ENCODE measurements at places on chromosomes 5 and 9.

DNA sequence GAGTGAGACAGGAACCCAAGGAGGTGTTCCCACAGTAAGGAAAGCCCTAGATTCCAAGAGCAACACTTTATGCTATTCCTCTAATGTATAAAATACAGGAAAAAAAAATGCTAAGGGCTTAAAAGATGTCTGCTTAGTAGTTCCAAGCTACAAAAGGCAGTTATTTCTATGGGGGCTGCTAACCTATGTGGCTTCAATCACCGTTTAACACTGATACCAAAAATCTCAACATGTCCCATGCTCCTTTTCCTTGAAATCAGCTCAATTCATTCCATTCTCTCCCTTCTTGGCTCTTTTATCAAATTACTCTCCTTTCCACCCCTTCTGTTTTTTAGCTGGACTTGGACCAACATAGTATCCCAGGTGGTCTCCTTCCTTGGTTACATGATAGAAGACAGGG lies 20.6 kb downstream of the CCNH start:
- DNase-seq = no peak

DNA sequence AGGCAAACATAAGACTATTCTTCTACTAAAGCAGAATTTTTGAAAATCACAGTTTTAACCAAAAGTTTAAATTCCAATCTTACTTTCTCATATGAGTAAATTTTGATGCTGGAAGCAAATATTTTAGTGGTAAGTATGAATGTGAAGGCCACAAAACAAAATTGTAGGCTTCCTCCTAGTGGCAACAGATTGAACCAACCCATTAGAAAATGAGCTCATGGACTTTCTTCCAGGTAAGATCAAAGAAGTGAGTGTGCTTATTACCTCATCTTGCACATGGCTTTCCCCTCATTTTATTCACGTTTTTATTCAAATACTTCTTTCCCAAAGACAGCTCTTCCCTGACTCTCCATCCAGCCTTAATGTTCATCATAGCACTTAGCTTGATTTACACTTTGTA lies 16.5 kb upstream of the RLN2 start:
- DNase-seq = no peak

GRCh38 chr9:134716067-134716466 lies 74.5 kb downstream of the COL5A1 start:
- no peak for DNase-seq

DNA sequence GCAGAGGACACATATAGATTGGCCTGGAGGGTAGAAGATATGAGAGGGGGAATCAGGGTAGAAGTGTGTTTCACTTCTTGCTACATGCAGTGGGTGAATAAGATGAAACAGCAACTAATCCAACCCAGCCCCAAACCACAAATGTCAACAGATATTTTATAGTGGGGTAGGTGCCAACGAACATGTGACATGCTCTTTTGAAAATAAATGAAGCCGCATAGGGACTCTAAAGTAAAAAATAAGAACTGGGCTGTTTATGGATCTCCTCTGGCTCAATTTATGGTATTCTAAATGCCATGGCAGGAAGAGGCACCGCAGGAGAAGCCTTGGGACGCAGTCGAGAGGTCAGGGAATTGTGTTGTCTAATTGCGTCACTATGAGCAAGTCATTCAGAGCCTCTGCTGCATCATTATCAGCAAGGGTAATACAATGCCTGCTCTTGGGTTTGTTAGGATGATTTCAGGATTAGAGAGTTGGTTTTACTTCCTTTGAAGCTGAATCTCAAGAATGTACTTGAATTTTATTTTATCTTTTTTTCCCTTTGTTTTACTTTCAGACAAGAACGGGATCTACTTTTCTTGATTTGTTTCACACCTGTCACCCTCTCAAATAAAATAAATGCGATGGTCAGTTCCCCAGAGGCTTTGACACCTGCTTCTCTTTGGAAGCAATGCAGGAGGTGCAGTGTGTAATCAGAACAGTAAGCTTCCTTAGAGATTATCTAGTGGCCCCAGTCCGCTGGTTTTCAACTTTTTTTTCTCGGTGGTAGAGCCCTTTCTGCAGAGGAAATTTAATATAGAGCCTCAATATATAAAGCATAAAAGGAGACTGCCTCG lies 375.6 kb upstream of the CLINT1 start:
- no peak for DNase-seq

- no peak for DNase-seq
Observed at GRCh38 chr9:69188975-69189374, 14.9 kb downstream of the TJP2 start.

DNA sequence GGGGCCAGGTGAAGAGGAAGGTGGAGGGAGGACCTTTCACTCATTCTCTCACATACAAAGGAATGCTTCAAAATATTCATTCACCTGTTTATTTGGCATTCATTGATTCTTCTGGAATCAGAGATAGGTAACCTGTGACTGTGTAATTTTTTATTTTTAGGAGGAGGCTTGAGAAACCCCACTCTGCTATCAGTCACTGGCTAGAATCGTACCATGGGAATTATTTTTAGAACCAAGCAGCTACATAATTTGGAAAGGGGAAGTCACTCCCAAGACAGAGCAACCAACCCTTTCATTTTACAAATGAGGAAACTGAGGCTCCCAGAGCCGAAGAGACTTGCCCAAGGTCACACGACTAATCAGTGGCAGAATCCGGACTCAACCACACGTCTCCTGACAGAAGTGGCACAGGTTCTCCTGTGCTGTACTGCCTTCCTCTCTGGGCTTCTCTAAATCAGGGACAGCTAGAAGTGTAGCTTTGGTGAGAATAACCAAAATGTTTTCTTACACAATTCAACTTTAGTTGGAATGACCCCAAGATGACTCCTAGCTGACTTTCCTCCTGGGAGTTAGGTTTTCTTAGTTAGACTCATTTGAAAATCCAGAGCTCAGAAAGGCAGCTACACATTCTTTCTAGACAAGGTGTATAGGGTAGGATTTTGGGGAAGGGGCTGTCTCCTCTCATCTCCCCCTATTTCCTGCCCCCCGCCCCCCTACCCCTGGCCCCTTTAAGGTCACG lies 264.3 kb upstream of the PANK3 start:
- no peak for DNase-seq

- DNase-seq = peak; percentile 82
Observed at GRCh38 chr5:160439205-160439600, 17.5 kb downstream of the PTTG1 start.

- DNase-seq = no peak
Observed at GRCh38 chr9:115364991-115365390, 247.0 kb upstream of the TNC start.

DNA sequence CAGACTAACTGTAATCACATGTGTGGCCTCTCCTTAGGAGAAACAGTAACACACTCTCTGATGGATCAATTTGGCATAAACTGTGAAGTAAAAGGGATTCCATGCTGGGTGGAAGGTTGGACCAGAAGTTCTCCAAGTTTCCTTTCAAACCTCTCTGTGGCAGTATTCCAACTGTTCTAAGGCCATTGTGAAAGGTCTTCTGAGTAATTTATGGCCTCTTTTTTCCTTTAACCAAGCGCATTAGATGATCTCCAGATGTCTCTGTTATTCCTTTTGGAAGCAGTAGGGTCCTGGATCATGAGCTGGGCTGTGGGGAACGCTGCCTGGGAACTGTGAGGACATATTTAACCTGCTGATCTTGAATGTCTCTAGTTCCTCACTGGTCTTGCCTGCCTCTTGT lies 80.6 kb upstream of the IL6ST start:
- no peak for DNase-seq

DNA sequence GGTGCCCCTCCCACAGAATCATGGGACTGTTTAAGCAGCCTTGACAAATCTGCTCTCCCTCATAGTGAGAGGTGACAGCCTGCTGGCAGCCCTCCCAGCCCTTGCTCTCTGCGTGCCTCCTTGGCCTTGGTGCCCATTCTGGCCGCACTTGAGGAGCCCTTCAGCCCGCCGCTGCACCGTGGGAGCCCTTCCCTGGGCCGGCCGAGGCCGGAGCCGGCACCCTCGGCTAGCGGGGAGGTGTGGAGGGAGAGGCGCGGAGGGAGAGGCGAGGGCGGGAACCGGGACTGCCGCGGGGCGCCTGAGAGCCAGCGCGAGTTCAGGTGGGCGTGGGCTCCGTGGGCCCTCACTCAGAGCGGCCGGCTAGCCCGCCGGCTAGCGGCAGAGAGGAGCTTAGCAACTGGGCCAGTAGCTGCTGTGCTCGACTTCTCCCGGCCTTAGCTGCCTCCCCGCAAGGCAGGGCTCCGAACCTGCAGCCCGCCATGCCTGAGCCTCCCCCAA lies 125.9 kb upstream of the MYO10 start:
- no peak for DNase-seq

GRCh38 chr5:69368458-69369339 lies 621 bp downstream of the AK6 start:
- DNase-seq = peak; percentile 47

DNA sequence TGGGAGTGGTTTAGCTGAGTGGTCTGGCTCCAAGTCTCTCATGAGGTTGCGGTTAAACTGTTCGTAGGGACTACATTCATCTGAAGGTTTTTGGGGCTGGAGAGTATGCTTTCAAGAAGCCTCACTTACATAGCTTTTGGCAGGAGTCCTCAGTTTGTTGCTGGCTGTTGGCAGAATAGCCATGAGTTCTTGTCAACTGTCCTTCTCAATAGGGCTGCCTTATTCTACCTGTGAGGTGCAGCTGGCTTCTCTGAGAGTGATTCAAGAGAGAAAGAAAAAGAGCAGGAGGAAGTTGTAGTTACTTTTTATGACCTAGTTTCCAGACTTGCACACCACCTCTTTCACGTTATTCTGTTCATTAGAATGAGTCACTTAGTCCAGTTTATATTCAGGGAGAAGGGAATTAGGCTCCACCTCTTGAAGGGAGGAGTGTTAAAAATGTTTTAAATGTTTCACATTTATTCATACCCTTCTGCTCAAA lies 33.2 kb downstream of the YTHDC2 start:
- no peak for DNase-seq

DNA sequence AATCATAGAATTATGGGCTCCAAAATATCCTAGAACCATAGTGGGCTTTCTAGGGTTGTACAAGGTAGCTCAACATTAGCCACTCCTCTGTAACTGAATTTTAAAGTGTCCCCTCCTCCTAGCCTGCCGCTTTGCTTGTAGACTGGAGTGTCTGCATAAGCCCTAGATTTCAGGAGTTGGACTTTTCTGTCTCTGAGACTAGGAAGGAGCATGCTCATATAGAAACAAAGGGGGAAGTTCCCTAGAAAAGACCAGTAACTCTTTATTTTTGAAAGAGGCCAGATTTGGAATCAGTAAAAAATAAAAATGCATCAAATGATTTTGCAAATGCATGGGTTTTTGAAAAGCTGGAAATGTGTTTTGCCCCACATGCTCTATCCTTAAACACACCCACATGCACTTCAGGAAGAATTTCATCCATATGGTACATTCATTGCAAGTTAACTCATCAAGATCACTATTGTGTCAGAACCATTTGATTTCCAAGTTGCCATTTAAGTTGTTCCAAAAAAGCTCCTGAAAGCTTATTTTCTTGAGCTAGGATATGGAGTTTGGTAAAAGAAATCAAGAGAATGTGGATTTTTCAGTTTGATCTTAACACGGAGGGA lies 121.0 kb upstream of the NR3C1 start:
- DNase-seq = no peak

GRCh38 chr5:116507051-116507537 lies 67.5 kb downstream of the SEMA6A start:
- DNase-seq = no peak

GRCh38 chr5:7348168-7348854 lies 47.6 kb upstream of the ADCY2 start:
- DNase-seq = no peak

DNA sequence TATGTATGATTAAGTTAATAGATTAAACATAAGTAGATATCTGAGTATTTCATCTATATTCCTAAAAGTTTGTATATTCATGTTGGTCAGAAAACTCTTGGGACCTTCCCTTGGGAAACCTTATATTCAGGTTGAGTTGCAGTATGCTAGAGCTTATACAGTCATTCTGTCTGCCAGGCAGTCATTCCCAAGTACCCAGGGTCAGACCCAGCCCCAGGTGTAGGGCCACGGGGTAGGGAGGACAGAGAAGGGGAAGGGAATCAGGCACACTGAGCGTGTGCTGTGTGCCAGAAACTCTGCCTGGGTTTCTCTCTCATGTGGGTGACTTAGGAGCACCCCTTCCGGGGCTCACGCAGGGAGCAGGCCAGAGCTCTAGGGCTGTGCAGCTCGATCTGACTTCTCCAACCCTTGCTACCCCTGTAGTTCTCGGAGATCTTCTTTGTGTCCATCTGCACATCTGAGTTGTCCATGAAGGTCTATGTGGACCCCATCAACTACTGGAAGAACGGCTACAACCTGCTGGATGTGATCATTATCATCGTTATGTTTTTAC lies 28.2 kb downstream of the CATSPER3 start:
- DNase-seq = no peak

GRCh38 chr5:142952229-142952628 lies 182.1 kb downstream of the ARHGAP26 start:
- DNase-seq = no peak

DNA sequence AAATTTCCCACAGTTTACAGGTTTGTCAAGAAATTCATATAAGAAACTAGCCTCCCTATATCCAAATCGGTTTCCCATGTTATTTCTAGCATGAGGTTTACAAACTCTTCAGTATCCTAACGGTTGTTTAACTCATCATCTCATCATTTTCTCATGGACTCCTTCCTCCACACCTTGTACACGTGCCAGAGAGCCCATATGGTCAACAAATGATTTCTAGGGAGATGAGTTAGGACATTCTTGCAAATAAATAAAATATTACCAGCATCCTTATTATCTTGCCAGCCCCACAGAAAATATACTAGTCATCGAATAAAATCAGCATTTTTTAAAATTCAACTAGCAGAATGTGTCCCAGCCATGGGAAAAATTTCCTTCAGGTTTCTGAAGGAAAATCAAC lies 285.2 kb downstream of the EBF1 start:
- no peak for DNase-seq

GRCh38 chr9:78439190-78439865 lies 142.4 kb downstream of the PSAT1 start:
- DNase-seq = peak; percentile 58
